ENCODE measurements at places on chromosomes 11 and 22. TPM values are rescaled to one million over a fixed set of nuclear protein-coding genes. Genes with fewer than 3 reads are reported as not detected.
A peak's percentile ranks its signal among the peaks of the same experiment; 100 is the strongest.

GRCh38 chr11:115984228-115984627 lies 480.0 kb upstream of the CADM1 start:
- no peak for DNase-seq

Gene FBLN1
- 0.43 TPM for total RNA-seq

DNA sequence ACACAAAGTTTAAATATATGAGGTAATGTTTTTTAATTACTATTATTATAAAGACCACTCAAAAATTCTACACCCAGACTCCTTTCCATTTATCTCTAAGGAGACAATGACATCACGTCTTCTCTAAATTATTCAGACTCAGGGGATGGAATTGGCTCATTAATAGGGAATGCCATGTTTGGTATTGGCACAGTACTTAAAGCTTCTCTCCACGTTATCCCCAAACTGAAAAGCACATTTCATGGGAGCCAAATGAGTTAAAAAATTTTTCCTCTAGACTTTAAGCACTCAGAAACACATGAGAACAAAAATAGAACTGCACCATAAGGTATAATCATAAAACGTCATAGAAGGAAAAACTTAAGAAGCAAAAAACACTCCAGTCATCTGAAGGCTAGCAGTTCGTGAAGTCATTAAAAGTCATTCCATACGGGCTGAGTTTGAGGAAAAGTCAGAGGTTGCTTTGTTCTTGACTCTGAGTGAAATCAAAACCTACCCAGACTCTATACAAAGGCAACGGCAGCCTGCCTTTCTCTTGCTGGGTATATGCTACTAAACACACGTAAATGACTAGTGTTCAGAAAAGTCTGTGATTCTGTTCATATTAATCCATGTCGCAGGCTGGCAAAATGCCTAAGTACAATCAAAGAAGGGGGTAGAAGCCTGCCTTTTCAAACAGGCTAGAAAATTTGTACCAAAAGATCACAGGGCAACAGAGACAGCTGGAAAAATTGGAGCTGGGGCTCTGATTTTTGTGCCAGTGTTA lies 8.7 kb upstream of the MPPED2 start:
- no peak for DNase-seq

DNA sequence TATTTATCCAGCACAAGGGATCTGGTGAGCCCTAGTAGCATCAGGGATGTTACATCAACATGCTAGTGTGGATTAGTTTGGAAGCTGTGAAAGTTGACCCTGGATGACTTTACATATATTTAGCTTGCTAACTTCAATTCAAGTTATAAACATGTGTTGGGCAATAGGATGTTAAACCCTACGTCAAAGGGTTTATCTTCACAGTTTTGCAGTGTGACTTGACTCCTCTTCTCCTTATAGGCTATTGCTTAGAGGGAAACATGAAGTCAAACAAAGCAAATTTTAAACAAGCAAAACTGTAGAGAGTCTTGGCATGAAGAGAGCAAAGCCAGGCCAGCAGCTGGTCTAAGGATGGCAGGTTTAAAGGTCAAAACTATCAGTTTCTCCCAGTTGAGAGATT lies 11.3 kb upstream of the CTSC start:
- DNase-seq, result no peak

Gene SCUBE2
- 0.41 TPM for total RNA-seq

GRCh38 chr11:80990885-80991284 lies 1550.1 kb upstream of the TENM4 start:
- DNase-seq, result no peak

DNA sequence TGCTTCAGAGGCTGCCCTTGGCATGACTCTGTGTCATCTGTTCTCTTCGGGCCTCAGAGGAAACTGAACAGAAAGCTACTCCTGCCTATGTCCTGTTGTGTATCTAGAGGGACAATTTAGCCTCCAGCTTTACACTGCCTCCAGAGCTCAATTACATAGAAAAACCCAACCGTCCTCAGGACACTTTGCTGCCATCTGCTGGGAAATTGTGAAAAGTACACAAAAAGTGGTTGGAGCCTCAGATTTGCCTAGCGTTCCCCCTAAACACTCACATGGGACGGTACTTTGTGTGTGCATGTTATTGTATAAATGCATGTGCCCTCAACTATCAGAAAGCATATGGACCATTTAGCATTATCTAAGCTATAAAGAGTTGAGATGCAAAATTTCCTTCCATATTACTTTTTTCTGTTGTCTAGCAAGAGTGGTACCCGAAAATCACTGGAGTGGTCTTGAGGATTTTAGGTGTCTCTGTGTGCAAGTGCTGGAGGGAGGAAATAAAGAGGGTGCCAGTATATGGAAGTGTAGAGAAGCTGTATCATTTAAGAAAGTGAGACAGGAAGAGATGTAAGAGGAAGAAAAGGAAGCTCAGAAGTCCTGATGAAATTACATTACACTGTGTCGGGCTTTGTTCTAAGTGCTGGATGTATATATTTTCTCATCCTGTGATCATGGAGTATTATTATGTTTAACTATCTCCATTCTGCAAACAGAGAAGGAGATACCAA lies 8.7 kb upstream of the MS4A4E start:
- peak; percentile 14 for DNase-seq

- DNase-seq, result no peak
Measured at GRCh38 chr11:16807306-16807705, 68.9 kb downstream of the C11orf58 start.

DNA sequence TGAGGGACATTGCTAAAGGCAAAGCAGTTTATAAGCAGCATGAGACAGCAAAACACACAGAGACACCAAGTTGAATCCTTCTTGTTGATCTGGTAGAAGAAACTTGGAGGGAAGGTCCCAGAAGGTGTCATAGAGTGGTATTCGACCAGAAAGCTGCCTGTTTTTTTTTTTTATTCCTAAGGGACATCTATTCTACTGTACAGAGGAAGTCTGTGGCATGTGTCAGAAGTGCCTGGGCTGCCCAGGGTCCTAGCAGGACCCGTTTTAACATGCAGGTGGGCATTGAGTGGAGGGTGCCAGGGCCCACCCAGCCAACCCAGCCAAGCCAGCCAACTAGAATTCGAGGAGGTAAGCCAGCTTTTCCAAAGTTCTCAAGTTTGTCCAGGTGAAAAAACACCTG lies 68.0 kb upstream of the ATXN10 start:
- no peak for DNase-seq

DNA sequence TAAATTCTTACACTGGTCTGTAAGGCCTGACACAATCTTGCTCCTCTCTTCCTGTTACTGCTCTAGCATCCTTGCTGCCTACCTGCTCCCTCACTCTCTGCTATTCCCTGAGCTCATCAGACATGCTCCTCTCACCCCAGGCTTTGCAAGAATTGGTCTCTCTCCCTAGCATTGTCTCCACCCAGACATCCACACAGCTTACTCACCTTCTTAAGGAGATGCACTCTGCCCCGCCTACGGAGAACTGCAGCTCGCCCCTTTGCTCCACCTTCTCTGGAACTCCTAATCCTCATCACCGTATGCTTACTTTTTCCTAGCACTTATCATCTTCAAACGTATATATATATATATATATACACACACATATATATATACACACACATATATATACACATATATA lies 23.3 kb upstream of the TMPRSS5 start:
- no peak for DNase-seq

DNA sequence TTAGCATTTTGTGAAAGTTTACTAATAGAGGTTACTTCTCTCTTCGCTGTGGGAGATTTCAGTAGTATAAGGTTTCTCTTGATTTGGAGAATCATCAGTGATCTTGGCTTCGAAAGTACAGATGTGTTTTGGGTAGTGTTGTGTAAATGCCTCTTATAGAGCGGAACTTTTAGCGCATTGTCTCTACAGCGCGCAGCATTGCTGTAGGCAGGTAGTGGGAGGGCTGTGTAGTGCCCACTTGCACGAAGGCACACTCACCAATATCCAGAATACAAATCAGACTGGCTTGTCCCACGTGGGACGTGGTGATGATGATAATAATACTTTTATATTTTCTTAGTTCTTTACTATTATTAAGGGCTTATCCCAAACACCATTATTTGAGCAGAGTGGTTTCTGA lies 51.4 kb downstream of the FAM83F start:
- peak; percentile 25 for DNase-seq

GRCh38 chr11:46410021-46410420 lies 18.4 kb upstream of the CHRM4 start:
- DNase-seq, result no peak

GRCh38 chr11:16895306-16895705 lies 118.9 kb downstream of the PLEKHA7 start:
- no peak for DNase-seq

Gene DBX1
- not detected for total RNA-seq

Gene IL18
- not detected for total RNA-seq

DNA sequence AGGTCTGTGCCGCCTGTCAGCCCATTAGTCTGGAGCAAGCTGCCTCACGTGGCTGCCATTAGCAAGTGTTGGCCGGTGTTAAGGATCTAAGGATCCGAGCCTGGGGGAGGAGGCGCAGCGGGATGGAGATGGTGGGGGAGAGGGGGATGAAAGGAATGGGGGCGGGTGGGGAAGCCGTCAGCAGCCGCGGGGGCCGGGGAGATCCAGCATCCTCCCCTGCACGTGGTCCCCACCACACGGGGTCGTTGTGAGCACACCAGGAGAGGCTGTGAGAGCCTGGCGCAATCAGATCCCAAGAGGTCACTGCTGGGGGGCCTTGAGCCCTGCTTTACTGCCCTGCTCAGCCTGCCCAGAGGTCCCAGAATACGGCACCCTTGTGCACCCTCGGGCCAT lies 7.3 kb downstream of the CABP7 start:
- no peak for DNase-seq

DNA sequence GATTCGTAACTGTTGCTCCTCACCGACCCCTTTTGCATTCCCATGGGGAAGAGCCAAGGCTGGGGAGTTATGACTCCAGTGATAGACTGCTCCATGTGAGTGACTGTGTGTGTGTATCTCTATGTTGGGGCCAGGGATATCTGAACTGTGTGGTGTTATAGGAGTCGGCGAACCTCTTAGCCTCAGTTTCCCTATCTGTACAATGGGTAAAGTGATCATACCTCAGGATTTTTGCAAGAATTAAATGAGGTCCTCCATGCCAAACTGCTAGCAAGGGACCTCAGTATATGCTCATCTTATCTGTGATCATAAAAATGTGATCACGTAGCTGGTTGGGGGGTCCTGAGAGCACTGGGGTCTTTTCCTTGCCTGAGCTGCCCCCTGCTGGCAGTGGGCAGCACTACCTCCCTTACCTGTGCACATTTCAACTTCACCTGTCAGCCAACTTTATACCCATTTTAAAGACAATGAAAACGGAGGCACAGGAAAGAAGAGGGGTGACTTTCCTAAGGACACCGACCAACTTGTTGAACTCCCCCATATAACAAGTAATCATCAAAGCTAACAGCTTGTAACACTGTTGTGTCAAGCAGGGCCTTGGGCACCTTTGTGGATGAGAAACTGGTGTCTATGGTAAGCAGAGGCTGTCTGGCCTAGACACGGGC lies 1.4 kb upstream of the DPP3 start:
- peak; percentile 27 for DNase-seq

DNA sequence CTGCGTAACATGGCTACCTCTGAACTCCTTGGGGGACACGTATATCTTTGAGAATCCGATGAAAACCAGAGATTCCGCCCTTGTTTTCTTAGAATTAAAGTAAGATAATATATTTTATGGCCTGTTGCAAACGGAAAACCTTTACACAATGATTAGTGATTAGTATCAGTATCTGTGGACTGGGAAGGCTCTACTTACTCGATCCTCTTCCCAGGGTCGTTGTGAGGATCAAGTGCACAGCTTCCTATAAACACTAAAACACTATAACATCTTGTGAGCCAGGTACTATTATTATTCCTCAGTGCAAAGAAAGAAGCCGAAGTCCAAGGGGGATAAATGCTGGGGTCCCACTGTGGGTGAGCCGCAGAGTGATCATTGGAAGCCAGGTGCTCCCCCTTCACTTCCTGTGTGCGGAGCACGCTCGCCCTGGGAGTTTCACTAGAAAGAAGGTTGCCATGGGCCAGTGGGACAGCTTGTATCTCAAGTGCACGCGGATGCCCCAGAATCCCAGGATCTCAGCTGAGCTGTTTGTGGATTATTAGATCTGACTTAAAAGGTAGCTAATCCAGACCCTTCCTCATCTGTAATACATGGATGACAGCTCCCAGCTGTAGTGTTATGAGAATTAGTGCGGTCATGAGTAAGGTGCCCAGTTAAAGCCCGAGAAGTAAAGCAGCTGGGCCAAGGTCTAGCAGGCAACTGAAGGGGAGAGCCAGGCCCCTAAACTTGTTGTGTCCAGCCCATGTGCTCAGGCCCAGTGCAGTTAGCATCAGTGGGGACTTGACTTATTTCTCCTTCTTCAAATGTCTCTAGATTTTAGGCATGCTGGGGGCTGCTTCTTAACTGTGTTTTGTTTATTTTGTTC lies 839 bp downstream of the CBY1 start:
- DNase-seq, result peak; percentile 6

DNA sequence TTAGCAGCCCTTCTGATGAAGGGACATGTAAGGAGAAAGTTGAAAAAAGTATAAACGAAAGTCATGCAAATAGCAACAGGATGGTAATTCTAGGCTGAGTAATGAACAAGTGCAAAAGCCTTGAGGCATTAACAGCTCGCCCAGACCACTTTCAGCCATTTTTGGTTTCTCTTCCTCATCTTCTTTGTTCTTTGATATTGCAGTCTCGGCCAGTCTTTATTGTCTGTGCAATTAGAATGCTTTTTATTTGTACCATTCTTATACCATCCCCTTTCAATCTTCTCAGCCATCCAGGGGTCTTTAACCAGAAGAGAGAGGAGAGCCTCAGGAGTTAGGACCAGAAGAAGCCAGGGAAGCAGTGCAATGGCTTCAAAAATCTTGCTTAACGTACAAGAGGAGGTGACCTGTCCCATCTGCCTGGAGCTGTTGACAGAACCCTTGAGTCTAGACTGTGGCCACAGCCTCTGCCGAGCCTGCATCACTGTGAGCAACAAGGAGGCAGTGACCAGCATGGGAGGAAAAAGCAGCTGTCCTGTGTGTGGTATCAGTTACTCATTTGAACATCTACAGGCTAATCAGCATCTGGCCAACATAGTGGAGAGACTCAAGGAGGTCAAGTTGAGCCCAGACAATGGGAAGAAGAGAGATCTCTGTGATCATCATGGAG lies 7.3 kb downstream of the TRIM34 start:
- DNase-seq, result no peak

- DNase-seq, result no peak
Measured at GRCh38 chr11:58941838-58942237, 2.5 kb downstream of the GLYATL1 start.

Gene NFRKB
- total RNA-seq, result 42.1 TPM

Gene IGSF9B
- 18.7 TPM for total RNA-seq

GRCh38 chr11:133509924-133510697 lies 22.2 kb downstream of the OPCML start:
- no peak for DNase-seq

GRCh38 chr11:100013011-100013410 lies 674.1 kb upstream of the ARHGAP42 start:
- no peak for DNase-seq

Gene RBX1
- total RNA-seq, result 85.7 TPM
